T-helper 2 cell (primary cell): ENCODE measurements at places on chromosomes 13 and 19.

- no peak for DNase-seq
These were observed 849 bp downstream of the GAS6 start for GRCh38 chr13:113862931-113863523.

GRCh38 chr19:18271433-18271841, 2.8 kb downstream of the IQCN start:
- DNase-seq, result peak; percentile 24

DNA sequence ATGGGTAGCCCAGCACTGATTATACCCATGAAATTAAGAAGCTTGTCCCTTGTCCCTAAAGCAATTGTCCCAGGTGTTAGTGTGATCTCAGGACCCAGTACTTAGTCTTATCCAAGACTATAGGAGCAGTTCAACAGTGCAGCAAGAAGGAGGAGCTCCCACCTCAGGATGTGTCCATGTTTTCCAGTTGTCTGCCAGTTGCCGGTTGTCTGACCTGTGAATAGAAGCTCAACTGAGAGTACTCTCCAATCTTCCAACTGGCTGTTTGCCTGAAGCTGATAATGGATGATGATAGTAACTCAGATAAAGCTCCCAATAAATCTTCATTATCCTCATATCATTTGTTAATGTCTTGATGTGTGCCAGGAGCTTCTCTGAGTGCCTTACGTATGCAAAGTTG, 107.2 kb upstream of the HTR2A start:
- no peak for DNase-seq

DNA sequence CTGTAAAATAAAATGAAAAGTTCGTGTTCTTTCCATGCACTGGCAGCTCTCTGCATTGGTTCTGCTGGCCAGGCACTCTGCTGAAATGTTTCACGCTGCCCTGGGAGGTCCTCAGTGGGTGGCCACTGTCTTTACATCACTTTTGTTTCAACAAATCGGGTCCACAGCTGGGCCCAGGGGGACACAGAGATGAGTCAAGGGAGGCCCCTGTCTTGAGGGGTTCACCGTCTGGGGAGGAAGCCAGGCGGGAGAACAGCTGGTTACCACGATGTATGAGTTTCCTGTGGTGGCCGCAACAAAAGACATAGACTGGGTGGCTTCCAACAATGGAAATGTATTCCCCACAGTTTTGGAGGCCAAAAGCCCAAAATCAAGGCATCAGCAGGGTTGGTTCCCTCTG, 5.1 kb upstream of the KLF2 start:
- no peak for DNase-seq

GRCh38 chr13:75764251-75764925, 128.3 kb downstream of the LMO7 start:
- no peak for DNase-seq

- no peak for DNase-seq
These were observed 5.6 kb downstream of the CDADC1 start for GRCh38 chr13:49253310-49253709.

DNA sequence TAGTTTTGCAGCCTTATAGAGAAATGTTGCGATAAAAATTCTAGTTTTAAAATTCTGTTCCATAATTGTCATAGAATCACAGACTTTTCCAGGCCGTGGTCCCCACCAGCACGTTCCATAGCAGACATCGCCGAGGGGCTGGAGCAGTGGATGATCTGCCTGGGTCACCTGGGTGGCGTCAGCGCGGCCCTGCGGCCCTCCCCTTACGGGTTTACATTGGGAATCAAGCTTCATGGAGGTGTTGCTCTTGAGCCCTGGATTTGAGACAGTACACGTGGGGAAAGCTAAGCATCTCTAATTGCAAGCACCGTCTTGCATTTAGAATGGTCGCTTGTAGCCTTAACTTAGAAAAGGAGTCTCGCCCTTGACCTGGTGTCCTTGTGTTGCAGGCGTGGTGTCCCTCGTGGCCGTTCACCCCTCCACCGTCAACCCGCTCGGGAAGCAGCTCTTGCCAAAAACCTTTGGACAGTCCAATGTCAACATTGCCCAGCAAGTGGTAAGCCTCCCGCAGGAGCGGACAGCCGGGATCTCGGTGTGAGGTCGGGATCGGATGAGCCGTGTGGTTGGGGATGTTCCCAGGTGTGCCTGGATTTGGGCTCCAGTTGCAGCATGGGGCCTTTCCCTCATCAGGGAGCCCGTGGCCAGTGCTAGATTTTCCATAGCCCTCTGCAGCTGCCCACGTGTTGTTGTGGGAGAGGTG, 35.1 kb downstream of the ATP4B start:
- no peak for DNase-seq

DNA sequence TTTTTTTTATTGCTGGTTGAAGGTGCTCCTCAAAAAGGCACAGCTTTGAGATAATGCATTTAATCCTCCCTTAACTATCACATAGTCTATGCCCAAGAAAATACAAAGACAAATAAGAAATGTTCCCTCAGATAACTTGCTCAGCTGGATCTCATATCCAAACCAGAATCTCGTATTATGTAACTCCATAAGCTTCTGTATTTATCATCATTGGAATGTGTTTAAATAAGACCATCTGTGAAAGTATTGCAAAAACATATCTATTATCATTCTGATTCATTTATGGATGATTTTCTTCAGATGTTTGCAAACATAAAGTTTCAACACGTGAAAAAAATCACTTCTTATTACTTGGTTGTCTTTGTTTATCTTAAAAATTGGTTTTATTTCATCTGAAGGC, 190.9 kb downstream of the IRS2 start:
- no peak for DNase-seq

- no peak for DNase-seq
These were observed 57.4 kb downstream of the KCNRG start for GRCh38 chr13:50072676-50073075.

DNA sequence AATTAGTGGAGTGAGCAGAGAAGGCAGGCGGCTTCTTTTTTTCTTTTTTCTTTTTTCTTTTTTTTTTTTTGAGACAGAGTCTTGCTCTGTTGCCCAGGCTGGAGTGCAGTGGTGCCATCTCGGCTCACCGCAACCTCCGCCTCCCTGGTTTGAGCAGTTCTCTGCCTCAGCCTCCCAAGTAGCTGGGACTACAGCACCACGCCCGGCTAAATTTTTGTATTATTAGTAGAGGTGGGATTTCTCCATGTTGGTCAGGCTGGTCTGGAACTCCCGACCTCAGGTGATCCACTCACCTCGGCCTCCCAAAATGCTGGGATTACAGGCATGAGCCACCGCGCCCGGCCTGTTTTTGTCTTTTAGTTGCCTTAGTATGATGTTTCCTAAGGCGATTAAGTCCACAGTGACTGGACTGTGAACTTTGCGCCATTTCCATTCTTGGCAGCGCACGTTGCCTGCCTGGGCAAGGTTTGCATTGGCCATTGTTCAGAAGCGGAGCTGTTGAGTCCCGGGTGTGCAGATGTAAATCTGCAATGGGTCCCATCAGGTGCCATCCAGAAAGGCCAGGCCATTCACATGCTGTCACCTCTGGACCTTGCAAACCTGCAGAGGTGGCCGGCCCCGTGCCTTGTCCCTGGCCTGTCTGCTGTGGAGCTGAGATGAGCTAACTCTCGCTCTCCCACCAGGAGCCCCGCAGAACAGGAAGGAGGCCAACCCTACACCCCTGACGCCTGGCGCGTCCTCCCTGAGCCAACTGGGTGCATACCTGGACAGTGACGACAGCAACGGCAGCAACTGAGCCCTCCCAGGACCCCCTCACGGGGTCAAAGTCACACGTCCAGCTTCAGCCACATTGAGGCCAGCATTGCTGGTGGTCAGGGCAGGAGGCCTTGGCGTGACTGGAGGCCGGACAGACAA, 10.9 kb upstream of the SHD start:
- no peak for DNase-seq

GRCh38 chr19:2636141-2636896, 66.2 kb downstream of the GNG7 start:
- DNase-seq, result no peak

DNA sequence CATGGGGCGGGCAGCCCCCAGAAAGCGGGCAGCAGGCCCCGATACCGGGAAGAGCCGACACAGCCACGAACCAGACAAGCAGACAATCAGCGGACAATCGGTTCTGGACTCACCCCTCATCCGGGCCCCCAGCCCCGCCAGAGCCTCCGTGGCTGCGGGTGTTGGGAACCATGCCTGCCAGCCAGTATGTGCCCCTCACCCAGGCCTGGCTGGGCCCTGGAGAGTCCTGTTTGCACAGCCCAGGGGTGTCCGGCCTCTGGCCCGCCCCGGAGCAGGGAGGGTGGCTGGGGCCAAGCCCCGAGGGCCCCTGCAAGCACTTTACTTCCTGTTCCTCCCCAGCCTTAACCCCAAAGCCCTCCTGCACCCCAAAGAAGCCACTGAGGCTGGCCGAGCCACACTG, 7.8 kb downstream of the PODNL1 start:
- DNase-seq, result no peak

- DNase-seq, result no peak
These were observed 320.8 kb downstream of the PCDH20 start for GRCh38 chr13:61094865-61095264.
